ENCODE measurements at places on chromosomes 12 and 14. TPM values are rescaled to one million over a fixed set of nuclear protein-coding genes. Genes with fewer than 3 reads are reported as not detected.
A peak's percentile ranks its signal among the peaks of the same experiment; 100 is the strongest.

- DNase-seq = no peak
These were observed 2.4 kb upstream of the NAB2 start for GRCh38 chr12:57086493-57087009.

GRCh38 chr14:94538070-94538740, 23.0 kb upstream of the SERPINA4 start:
- peak; percentile 60 for DNase-seq

- DNase-seq = no peak
These were observed 270.2 kb downstream of the SSPN start for GRCh38 chr12:26465419-26466097.

The RASSF9 gene
- total RNA-seq = 9.1 TPM

The LMNTD1 gene
- 0.51 TPM for total RNA-seq

DNA sequence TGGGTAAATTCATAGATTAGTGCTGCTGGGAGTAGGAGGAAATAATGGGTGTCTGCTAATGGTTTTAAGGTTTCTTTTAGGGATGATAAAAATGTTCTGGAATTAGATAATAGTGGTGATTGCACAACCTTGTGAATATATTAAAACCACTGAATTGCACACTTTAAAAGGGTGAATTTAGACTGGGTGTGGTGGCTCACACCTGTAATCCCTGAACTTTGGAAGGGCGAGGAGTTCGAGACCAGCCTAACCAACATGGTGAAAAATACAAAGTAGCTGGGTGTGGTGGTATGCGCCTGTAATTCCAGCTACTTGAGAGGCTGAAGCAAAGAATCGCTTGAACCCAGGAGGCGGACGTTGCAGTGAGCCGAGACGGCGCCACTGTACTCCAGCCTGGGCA, 1.3 kb downstream of the RAD52 start:
- no peak for DNase-seq

The ERBB3 gene
- 1.5 TPM for total RNA-seq

The BEST3 gene
- 0.73 TPM for total RNA-seq

- DNase-seq = no peak
These were observed 240.0 kb upstream of the CPNE8 start for GRCh38 chr12:39145175-39145999.

DNA sequence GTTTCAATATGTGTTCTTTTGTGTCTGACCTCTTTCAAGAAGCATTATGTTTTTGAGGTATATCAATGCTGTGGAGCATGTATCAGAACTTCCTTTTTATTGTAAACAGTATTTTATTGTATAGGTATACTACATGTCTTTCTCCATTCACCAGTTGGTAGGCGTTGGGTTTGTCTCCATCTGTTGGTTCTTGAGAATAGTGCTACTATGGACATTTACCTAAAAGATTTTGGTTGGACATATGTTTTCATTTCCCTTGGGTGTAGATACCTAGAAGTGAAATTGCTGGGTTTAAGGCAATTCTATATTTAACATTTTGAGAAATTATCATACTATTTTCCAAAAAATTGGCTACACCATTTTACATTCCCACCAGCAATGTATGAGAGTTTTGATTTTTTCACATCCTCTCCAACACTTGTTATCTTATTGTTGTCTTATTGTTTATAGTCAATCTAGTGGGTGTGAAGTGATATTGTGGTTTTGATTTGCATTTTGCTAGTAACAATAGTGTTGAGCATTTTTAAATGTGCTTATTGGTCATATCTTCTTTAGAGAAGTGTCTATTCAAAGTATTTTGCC, 409.2 kb downstream of the IPO8 start:
- no peak for DNase-seq

The CD4 gene
- total RNA-seq = 3.8 TPM

GRCh38 chr14:85858634-85859033, 328.7 kb downstream of the FLRT2 start:
- no peak for DNase-seq

- DNase-seq = no peak
These were observed 207.5 kb downstream of the CALM1 start for GRCh38 chr14:90604356-90604755.

GRCh38 chr14:23306412-23307145, at the start of gene BCL2L2:
TSS of gene BCL2L2 (plus strand) at chr14:23306833. CDS start at chr14:23307768, 935 bp downstream.
- DNase-seq = peak; percentile 92

The CCDC92 gene
- total RNA-seq = 48.3 TPM

- DNase-seq = no peak
These were observed 96.7 kb downstream of the CCER1 start for GRCh38 chr12:90858252-90858651.

DNA sequence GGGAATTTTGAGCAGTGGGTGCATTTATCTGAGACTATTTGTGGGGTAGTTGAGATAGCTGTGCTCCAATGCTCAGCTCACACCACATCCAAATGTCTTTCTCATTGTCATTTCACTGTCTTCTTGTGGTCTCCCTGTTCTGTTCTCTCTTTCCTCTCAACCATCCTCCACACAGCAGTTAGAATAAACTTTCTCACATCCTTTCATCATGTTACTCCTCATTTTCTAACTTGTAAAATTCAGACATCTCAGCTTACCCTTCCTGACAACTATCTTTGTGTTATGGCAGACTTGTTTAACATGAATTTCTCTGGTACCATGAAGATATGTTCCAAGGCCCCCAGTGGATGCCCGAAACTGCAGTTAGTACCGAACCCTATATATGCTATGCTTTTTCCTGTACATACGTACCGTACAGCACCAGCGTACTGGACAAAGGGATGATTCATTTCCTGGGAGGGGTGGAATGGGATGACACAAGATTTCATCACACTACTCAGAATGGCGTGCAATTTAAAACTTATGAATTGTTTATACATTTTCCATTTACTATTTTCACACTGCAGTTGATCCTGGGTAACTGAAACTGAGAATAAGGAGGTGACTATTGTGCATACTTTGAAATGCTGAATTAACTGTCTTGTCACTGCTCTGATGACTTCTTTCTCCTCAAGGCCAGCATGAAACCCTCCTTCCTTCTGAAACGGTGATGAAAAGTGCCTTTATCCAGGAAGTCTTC, 177.1 kb upstream of the SLC38A2 start:
- DNase-seq = no peak

GRCh38 chr12:2198005-2198501, 145.3 kb downstream of the CACNA1C start:
- peak; percentile 77 for DNase-seq

The KRT5 gene
- total RNA-seq = not detected

The MMP19 gene
- 1.6 TPM for total RNA-seq

The B4GALNT3 gene
- 65.3 TPM for total RNA-seq

GRCh38 chr12:108455706-108456105, 59.4 kb upstream of the FICD start:
- DNase-seq = no peak

DNA sequence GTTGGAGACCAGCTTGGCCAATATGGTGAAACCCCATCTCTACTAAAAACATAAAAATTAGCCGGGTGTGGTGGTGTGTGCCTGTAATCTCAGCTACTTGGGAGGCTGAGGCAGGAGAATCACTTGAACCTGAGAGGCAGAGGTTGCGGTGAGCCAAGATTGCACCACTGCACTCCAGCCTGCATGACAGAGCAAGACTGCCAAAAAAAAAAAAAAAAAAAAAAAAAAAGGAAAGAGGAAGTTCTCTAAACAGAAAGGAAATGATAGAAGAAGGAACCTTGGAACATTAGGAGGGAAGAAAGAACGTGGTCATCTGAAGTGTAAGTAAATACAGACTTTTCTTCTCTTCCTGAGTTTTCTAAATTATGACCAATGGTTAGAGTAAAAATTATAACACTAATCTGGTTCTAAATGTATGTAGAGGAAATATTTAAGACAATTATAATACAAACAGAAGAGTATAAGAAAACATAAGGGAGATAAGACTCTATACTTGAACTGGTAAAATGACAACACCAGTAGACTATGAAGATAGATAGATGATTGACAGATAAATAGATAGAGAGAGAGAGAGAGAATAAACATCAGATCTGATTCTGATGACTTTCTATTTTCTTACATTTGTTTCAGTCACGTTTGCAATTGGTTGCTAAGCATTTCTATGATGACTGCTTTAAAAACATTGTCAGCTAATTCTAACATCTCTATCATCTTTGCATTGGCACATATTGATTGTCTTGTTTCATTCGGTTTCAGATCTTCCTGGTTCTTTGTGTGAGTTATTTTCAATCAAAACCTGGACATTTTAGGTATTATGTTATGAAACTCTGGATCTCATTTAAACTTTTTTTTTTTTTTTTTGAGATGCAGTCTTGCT, 12.9 kb upstream of the CORO1C start:
- peak; percentile 82 for DNase-seq

GRCh38 chr12:127556231-127556886, 710.6 kb upstream of the TMEM132C start:
- DNase-seq = no peak

The COL2A1 gene
- 0.13 TPM for total RNA-seq

- DNase-seq = no peak
These were observed 8.3 kb upstream of the MTA1 start for GRCh38 chr14:105411017-105411941.

DNA sequence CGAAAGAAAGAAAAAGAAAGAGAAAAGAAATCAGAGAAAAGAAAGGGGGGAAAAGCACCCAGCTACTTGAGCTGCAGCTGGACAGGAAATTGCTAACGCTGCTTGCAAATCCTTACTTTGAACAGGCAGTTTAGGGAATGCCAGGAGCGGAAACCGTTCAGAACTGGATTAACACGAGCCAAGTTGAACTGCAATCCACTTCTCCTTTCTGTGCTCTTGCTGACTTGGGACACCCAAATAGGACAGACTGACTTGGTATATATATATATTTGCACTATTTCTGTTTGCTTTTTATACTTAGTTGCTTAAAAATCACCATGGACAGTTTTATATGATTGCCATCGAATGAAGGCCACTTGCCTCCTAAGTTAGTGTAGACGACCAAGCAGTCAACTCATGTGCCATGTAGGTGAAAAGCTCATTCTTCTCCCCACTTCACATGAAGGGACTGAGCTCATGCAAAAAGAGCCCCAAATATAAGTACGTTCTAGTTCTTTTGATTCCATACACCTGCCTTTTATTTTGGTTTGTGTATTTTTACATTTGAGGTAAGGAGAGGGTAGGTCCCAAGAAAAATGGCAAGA, 5.5 kb downstream of the DUSP6 start:
- DNase-seq = no peak

The DLGAP5 gene
- total RNA-seq = 0.08 TPM

GRCh38 chr12:103626498-103626897, 39.4 kb downstream of the STAB2 start:
- peak; percentile 80 for DNase-seq

DNA sequence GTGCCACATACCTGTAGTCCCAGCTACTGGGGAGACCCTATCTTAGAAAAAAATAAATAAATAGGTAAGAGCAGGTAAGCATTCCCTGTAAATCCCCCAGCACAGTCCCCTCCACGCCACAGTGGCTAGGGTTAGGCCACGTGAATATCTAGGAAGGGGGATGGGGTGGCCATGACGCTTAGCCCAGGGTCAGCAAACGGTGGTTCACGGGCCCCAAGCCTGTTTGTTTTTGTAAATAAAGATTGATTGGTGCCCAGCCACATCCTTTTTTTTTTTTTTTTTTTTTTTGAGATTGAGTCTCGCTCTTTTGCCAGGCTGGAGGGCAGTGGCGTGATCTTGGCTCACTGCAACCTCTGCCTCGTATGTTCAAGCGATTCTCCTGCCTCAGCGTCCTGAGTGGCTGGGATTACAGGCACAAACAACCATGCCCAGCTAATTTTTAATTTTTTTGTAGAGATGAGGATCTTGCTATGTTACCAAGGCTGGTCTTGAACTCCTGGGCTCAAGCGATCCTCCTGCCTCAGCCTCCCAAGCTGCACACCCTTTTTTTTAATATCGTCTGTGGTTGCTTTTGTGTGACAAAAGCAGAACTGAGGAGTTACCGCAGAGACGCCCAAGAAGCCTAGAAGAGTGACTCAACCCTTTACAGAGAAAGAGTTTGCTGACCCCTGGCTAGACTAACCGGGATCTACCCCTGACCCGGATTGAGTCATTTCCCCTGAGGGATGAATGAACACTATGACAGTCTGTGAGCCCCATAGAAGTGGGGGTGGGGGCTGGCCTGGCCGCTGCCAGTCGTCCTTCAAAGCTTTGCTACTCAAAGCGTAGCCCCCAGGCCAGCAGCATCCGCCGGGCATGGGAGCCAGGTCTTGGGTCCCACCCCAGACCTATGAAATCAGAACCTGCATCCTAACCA, 113.7 kb upstream of the NCOR2 start:
- DNase-seq = no peak

- no peak for DNase-seq
These were observed at the start of gene PLEKHG7 for GRCh38 chr12:92702754-92703679. TSS of gene PLEKHG7 (plus strand) at chr12:92702989. CDS start at chr12:92706632, 3,643 bp downstream.

The HSPA2 gene
- 74.9 TPM for total RNA-seq

DNA sequence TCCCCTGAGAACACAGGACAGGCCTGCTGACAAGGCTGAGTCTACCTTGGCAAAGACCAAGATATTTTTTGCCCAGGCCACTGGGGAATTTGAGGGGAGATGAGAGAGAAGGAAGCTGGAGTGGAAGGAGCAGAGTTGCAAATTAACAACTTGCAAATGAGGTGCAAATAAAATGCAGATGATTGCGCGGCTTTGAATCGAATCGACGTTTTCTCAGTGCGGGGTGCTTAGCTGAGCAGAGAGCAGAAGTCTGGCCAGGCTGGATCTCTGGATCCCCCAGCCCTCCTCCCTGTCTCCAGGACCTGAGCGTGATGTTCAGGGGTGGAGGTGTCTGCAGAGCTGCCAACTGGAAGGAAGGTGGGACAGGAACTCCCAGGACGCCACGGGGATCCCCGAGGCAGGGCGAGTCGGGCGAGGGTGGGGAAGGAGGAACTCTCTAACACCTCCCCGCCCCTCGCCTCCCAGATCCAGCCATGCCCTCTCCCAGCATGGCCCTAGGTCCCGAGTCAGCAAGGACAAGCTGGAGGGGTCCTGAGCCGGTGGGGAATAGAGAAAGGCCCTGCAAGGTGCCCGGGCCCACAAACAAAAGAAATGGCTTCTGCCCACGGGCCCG, 527 bp upstream of the CARMIL3 start:
- DNase-seq = no peak

GRCh38 chr12:104181313-104181712, 34.3 kb upstream of the TXNRD1 start:
- no peak for DNase-seq
